Stimulated activated CD4-positive, alpha-beta T cell treated with anti-CD3 and anti-CD28 coated beads, Interleukin-2, amount 100 ng/mL, for 4 hours (primary cell): ENCODE measurements at places on chromosomes 3 and 15.
A peak's percentile ranks its signal among the peaks of the same experiment; 100 is the strongest.

DNA sequence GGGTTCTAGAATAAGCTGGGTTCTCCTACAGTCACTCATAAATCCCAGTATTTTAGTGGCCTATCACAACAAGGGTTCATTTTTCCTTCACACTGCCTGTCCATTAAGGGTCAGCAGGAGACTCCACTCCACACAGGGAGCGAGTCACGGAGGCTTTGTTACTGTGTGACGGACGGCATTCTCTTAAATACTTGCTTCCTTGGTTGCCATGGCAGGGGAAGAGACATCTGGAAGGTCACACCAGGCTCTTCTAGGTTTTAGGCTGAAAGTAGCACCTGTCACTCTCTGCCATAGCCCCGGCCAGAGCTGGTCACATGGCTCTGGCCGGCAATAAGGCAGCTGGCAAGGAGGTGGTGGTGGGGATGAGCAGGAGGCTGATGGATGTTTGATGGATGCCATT lies 89.4 kb upstream of the ANKRD34C start:
- DNase-seq, result no peak

- DNase-seq, result peak; percentile 32
Observed at GRCh38 chr15:98518823-98519561, 129.3 kb upstream of the IGF1R start.

- DNase-seq, result no peak
Observed at GRCh38 chr3:179247289-179248015, 3.5 kb downstream of the KCNMB3 start.

- DNase-seq, result peak; percentile 69
Observed at GRCh38 chr3:188954590-188955208, 217.1 kb upstream of the TPRG1 start.

GRCh38 chr15:47616876-47617275 lies 100.4 kb upstream of the SEMA6D start:
- no peak for DNase-seq

- no peak for DNase-seq
Observed at GRCh38 chr3:139928708-139929505, 6.1 kb upstream of the CLSTN2 start.

GRCh38 chr3:54146506-54147239 lies 24.3 kb downstream of the CACNA2D3 start:
- DNase-seq, result no peak

GRCh38 chr3:102136183-102136582 lies 286.9 kb downstream of the NFKBIZ start:
- no peak for DNase-seq
